ENCODE measurements at places on chromosomes 12 and 14.

GRCh38 chr12:104059963-104060362, 4.4 kb upstream of the HCFC2 start:
- DNase-seq: no peak

- no peak for DNase-seq
These were observed 73.8 kb downstream of the NTF3 start for GRCh38 chr12:5505751-5506150.

DNA sequence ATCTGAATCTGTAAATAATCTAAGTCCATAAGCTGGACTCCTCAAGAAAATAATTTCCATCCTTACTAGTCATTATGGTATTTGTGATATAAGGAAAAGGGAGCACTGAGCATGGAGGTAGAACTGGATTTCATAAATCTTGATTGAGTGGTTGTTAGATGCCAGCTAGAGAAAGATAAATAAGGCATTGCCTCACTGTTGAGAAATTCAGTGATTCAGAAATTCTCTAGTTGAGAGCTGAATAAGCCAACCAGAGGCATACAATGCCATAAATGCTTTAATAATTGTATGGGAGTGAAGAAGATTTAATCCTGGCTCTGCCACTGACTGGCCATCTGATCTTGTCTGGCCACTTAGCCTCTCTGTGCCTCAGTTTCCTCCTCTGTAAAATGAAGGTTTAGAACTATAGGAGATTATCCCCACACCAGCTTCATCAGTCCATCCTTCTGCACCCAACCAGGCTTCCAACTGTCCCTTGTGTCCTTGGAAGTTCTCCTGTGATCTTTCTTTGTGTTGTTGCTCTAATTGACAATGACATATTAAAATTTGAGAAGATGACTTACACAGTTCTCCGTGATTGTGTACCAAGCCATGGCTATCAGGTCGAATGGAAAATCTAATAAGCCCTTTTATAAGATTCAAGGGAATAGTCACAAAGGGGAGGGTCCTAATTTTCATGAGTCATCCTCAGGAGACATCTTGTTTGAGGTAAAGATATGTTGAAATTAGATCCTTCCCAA, 394.3 kb downstream of the EGLN3 start:
- no peak for DNase-seq

DNA sequence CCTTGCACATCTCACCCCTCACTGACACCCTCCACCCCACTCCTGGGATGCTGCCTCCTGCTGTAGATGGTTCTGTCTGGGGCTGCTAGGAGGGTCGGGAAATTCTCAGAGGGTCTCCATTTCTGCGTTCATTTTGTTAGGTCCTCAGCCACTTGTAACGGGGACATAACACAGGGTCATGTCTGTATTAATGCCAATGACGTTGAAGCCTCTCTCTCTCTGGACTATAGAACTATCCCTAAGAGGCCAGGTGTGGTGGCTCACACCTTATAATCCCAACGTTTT, 14.6 kb downstream of the SIVA1 start:
- DNase-seq: no peak

DNA sequence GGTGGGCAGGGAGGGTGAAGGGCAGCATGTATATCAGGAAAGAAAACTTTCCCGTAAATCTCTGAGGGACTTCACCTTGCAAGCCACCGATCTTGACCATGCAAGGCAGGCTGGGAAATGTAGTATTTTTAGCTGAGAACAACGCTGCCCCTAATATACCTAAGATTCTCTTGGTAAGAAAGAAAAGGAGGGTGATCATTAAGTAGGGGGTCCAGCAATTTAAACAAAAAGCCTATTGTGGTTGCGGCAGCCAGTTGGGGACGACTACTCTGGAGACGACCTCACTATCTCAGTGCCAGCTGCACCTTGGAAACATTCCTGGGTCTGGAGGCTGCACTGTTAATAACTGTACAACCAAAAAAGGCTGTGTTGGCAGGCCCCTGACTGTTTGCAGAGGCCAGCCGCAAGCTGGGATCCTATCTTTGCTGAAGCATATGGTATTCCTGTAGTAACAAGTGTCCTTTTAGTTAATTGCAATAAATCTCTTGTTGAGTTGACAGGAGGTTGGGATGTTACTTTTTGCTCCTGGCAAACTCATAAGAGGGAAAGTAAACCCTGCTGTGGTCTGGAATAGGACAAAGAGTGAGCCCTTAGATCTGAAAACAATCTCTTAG, 6.4 kb downstream of the APOLD1 start:
- no peak for DNase-seq

- peak; percentile 72 for DNase-seq
These were observed 103.3 kb upstream of the PMCH start for GRCh38 chr12:102300824-102301461.

GRCh38 chr12:78671295-78671694, 193.3 kb upstream of the SYT1 start:
- no peak for DNase-seq

GRCh38 chr14:64707661-64708060, 3.4 kb downstream of the PLEKHG3 start:
- DNase-seq: peak; percentile 21

DNA sequence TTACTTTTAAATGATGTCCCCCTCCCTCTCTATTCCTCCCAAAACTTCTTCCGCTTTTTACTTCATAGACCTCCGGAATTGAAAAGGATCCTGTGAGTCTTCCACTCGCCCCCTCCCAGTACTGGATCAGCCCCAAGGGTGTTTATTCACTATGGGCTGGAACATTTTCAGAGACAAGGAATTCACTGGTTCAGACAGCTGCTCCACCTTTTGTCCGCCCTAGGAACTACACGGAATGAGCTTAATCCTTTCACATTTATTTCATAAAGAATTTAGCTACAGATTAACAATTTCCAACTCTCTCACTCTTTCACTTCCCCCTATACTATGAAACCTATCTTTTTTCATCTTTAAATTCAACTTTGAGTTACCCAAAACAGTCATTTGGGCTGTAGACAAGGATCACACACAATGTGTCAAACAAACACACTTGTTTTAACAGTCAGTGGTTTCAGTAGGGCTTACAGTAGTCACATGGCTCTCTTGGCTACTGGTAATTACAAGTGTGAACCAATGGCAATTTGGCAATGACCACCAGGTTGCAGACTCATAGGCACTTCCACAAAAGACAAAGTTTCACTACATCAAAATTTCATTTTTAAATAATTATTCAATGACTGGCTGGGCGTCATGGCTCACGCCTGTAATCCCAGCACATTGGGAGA, 20.6 kb downstream of the CNIH1 start:
- DNase-seq: no peak

All from activated CD4-positive, alpha-beta T cell treated with anti-CD3 and anti-CD28 coated beads, Interleukin-2, Interleukin-6, amounts not matched to agents 100 ng/mL and 50 ng/mL, durations not matched to agents 16 hours and 8 hours (primary cell).